Glomerular endothelial cell (primary cell): ENCODE measurements at places on chromosomes 13 and 19. TPM values are rescaled to one million over a fixed set of nuclear protein-coding genes. Genes with fewer than 3 reads are reported as not detected.

CASP14 gene
- total RNA-seq: not detected in 2 replicates

DNA sequence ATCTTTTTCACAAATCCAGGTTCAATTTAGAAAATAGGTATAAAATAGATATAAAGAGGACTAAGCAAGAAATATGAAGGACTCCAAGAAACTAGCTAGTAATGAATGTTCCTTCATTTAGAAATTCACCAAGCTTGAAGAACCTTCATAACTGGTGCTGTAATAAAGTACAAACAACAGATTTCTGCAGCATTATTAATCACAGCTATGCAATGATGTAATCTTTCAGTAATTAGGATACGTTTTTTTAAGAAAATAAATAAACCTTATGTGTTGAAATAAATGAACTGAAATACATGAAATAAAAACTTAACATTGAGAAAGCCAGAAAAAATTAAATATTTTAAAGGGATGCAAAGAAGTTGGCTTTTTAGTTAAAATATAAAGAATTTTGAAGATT, 236.1 kb downstream of the RGCC start:
- no peak for DNase-seq

DNA sequence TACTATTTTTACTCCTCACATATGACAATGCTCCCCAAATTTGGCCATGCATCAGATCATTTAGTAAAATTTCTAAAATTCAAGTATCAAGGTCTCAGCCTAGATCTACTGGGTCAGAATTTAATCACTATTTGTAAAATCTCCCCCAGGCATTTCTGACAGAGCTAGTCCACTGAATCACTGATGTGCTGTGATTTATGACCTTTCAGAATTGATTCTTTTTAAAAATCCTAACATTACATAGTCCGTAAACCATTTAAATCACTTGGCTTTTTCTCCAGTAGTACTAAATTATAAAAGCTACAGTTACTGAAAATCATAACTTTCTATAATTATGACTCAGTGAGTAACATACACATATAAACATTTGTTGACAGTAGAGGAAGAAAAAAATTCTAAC, 92.8 kb upstream of the RAP2A start:
- DNase-seq: no peak

DNA sequence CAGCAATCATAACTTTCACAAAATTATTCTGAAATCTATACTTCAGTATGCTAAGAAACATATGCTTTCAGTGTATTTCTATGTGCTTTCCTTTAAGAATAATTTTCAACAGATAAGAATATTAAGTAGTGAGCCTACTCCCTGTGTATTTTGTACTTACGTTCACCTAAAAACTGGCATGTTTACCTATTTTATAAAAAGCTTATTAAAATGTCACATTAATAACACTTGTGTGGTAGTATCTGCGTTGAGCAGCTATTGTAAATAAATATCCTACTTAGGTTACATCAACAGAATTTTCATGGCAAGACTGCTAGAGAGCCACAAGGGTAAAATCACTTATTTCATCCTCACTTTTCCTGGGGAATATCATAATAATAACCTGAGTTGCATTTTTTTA, 113.4 kb upstream of the SLITRK5 start:
- no peak for DNase-seq

- no peak for DNase-seq
Observed at GRCh38 chr13:50617134-50617721, 226.3 kb downstream of the DLEU7 start.

DNA sequence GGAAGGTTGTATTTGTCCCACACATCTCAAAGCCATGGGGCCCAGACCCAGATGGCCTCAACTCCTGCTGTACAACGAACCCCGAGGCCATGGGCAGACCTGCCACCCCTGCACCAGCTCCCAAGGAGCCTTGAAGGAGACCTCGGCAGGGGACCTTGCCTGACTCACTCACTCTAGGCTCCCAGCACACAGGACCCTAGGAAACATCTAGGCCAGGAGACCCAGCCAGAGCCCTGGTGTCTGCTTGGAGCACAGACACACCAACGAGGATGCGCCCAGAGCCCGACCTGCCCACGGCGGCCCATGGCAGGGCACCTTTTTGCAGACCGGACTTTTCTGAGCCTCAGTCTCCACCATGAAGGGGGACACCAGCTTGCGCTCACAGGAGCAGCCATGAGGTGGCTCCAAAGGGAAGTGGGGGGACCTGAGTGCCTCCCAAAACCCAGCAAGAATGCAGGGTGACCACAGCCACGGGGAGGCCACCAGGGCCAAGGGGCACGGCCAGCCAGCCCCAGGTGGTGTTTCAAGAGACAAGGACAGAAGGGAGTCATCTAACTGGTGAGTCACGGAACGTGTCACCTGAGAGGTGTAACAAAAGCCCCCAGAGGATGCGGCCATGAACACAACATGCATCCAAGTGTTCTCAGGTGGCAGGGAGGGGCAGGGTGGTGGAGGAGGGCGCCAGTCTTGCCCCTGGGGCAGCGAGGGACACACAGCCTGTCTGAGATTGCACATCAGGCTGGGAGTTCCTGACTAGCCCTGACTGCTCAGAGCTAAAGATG, 4.9 kb upstream of the CERS1 start:
- DNase-seq: no peak
